ENCODE measurements at places on chromosomes 11 and 22.

- DNase-seq: no peak
These were observed 34.3 kb downstream of the GUCY1A2 start for GRCh38 chr11:106983991-106984390.

- DNase-seq: no peak
These were observed 56.6 kb upstream of the FDX1 start for GRCh38 chr11:110373051-110373702.

- DNase-seq: no peak
These were observed 388.4 kb upstream of the DDI1 start for GRCh38 chr11:103648054-103648453.

- no peak for DNase-seq
These were observed 101.3 kb downstream of the STIM1 start for GRCh38 chr11:3956748-3957147.

- DNase-seq: no peak
These were observed 7.4 kb downstream of the PLXNB2 start for GRCh38 chr22:50299785-50300619.

DNA sequence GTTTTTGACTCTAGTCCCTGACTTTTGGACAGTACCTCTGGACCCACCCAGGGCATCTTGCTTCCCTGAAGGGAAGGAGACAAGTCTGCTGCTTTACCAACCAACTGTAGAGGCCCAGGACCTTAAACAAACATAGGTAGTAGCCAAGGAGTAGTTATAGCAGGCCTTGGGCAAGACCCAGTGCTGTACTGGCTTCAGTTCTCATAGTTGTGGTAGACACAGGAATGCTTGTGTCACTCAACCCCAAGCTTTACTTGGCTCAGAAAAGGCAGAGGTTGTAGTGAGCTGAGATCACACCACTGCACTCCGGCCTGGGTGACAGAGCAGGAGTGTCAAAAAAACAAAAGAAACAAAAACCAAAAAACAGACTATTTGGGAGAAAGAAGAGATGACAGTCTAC lies 21.3 kb upstream of the OR52M1 start:
- no peak for DNase-seq

DNA sequence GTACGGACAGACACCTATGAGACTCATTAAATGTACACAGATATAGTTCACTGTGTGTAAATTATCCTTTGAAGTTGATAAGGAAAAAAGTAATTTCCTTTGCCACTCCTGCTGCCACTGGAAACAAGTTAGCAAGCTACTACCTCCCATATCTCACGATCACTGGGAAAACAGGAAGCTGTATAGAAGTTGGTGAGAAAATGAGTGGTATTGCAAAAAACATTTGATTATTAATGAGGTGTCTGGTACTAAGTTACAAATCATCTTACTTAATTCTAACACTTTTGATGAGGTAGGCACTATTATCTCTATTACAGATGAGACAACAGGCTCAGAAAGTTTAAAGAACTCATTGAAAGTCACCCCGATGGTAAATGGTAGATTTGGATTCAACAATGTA lies 68.5 kb downstream of the GAB2 start:
- no peak for DNase-seq

DNA sequence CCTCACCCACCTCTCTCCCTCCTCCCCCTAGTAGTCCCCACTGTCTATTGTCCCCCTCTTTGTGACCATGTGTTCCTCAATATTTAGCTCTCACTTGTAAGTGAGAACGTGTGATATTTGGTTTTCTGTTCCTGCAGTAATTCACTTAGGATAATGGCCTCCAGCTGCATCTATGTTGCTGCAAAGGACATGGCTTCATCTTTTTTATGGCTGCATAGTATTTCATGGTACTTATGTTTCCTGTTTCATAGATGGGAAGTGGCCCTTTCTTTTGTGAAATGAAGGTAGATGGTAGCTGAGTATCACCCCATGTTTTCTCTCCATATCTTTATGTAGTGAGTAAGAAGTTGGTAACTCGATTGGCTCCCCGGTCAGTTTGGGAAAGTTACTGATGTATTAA lies 66.6 kb upstream of the CREB3L1 start:
- no peak for DNase-seq

GRCh38 chr11:126871792-126872191 lies 128.8 kb downstream of the KIRREL3 start:
- no peak for DNase-seq

- no peak for DNase-seq
These were observed 50.7 kb downstream of the IGLL1 start for GRCh38 chr22:23529166-23530103.

DNA sequence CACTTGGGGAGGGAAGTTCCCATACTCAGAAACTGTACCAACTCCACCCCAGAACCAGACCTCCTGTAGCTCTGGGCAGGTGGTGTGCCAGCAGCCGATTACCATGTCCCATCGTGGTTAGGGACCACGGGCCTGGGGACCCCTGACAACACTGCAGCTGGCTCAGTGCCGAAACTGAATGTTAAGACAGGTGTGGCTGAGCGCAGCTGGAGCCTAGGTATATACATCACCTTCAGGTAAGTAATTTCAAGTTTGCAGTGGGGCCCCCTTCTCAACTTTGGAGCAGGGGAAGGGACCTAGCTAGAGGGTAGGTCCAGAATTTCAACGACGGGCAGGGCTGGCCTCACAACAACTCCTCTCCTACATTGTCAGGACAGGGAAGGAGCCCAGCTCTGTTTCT lies 20.7 kb upstream of the PISD start:
- DNase-seq: no peak

- DNase-seq: no peak
These were observed 22.7 kb upstream of the RRM1 start for GRCh38 chr11:4071914-4072313.

DNA sequence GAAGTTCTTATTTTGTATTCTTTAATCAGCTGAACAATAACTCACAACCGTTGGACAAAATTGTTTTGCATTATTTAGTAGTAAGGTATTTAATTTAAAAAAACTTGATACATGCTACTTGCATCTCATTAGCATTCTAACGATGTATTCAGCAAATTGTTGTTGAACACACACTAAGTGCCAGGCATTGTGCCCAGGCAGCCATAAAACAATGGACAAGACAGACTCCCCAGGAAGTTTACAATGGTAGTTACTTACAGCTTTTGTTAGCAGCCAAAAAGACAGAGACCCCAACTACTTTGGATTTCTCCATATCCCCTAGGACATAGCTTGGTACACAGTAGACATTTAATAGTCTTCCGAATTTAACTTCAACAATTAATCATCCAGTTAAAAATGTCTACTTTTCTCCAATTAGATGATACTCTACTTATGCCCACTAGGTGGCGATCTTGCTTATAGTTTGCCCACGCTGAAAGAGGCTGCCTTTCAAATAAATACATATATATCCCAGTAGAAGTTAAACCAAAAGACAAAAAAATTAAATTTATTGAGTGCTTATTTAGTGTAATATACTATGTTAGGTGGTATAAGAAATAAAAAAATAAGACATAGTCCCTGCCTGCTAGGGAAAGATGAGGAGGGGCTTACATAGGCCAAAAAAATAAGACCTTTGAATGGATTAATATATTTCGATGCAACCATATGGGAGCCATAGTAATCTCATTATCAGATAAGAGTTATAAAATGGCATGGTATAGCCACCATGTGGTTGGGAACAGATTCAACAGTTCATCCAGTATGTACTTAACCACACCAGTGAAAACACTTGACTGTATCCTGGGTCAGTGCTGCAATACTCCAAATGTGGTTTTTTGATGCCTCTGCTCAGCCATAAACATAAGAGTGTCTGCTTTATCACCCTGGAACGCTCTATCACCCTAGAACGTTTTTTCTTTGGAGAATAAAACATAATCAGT lies 2.0 kb upstream of the FJX1 start:
- DNase-seq: no peak

GRCh38 chr11:11543656-11544055 lies 78.1 kb downstream of the GALNT18 start:
- DNase-seq: no peak

DNA sequence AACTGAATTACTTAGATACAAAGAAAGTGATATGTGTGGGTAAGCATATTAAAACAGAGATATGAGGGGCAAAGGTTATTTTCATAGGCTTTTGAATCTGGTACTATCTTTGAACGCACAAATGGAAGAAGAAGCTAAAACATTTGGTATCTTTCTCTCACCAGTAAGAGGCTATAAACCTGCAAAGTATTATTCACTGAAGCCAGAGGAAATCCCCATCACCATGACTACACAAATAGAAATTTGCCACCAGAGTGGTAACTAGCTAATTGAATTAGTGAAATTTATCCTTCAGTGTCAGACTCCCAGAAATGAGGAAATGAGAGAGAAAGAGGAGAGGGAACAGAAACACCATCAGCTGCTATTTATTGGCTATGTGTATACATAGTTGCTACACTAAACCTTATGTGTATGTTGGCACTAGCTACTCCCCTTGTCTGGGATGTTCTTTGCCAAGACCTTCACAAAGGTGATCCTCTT lies 503.4 kb downstream of the DLG2 start:
- DNase-seq: no peak

DNA sequence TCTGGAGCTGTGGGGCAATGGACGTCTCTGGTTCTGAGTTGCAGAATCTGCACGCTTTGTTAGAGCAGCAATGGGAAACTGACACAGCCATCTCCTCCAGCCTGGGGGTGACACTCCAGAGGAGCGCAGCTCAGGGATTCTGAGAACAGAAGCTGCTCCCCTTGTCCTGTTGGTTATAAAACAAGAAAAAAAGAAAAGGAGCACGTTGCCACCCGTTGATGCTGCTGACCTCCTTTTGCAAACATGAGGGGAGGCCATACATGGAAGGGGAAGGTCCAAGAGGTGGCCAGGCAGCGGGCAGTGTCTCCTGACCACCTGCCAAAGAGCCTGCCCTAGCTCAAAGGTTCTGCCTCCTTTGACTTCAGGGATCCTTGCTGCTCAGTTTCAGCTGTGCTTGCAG lies 61.0 kb downstream of the SPATA19 start:
- no peak for DNase-seq

- no peak for DNase-seq
These were observed 589.7 kb upstream of the LRRC4C start for GRCh38 chr11:42049186-42049585.

DNA sequence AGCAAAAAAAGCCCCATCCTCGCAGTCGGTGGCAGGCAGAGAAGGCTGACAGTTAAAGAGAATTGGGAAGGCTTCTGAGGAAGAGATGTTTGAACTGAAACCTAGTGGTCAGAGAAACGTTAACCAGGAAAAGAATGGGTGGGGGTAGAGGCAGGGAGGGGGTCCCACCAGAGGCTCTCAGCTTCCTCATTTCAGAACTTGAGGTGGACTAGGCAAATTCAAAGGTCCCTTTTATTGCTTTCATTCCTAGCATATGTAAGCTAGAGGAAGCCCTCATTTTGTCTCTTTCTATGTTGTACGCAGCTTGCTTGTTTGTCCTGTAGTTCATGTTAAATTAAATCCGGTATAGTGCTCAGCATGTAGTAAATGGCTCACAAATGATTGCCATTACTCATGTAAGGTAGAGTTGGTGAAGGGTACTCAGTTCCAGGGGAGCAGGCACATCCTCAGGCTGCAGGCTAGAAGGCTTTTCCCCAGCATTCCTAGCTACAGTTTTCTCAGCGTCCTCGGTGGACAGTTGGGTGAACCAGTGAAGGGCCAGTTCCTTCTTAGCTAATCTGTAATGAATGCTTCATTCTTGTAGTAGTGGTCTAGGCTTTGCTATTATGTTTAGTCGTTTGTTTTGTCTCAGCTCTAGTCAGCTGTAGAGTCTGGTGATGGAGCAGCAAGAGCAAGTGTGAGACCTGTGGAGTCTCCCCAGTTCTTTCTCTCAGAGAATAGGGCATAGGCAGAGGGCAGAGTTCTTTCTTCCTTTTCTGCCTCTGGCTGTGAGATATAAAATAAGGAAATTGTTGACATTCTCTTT lies 58.6 kb downstream of the UVRAG start:
- no peak for DNase-seq

- DNase-seq: no peak
These were observed 39.3 kb upstream of the TP53I11 start for GRCh38 chr11:44989831-44990566.

DNA sequence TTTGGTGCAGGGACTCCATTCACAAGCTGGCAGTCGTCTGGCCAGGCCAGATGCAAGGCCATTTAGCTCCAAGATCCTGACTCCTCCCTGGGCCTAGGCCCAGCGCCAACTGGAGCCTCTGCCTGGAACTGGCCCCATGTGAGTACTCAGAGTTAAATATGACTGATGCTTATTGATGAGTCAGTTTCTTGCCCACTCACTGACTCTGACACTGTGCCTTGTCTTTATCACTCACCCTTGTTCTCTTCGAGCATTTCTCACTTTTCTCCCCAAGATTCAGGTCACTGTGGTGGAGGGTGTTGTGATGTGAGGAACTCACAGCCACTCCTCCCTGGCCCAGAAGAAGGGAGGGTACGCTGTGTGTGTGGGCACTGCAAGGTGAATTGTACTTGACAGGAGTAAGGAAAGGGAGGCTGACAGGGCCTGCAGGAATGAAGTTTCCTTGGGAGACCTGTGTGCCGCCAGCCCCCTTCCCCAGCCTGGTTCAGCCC lies 23.2 kb upstream of the ST3GAL4 start:
- DNase-seq: no peak

DNA sequence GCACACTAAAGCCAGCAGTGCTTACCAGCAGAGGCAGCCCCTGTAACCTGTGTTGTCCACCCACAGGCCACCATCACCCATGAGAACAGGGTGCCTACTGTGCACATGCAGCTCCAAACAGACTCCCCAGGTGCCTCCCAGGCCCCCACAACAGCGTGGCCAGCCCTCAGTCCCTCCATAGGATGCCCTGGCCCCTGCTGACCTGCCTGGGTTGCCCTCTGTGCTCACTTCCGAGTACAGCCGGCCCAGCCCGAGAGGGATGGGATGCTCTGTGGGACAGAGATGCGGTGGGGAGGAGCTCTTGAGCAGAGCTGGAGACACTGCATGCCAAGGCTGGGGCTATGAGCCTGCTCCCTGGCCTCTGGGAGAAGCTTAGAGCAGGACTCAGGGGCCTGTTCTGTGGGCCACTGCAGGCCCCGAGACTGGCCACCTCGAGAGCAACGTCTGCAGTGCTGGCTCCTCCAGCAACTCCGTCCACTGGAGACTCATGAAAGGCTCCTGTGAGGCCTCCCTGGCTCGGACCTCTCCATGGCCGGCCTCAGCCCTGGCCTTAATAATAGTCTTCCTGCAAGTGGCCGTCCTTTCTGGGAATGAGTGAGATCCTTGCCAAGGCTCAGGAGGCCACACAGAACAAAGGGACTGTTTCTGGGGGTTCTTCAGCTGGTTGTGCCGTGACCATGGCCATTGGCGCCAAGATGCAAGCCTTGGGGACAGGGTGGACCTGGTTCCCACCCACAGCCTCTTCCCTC lies 27.0 kb downstream of the FADS2 start:
- DNase-seq: no peak

DNA sequence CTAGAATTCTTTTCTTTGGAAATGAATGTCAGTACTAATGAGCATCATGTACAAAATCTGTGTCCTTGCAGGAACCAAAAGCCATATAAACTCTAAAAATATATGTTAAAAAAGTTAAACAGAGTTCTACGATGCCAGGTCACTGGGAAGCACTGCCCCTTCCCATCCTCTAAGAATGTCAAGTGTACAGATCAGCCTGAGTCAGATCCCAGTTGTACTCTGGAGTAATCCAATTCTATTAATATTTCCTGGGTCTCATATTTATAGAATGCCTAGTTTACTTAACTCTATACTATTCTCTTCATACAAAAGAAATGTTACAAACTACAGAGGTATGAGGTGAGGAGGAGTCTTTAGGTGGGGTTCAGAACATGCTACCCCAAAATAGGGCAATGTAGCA lies 460.1 kb downstream of the DLG2 start:
- no peak for DNase-seq
